Activated CD4-positive, alpha-beta T cell treated with anti-CD3 and anti-CD28 coated beads for 48 hours (primary cell): ENCODE measurements at places on chromosomes 16 and 17.

- DNase-seq: peak; percentile 45
Measured at GRCh38 chr16:85687651-85688471, 893 bp downstream of the GINS2 start.

- DNase-seq: no peak
Measured at GRCh38 chr16:57098188-57098841, 5.9 kb downstream of the CPNE2 start.

DNA sequence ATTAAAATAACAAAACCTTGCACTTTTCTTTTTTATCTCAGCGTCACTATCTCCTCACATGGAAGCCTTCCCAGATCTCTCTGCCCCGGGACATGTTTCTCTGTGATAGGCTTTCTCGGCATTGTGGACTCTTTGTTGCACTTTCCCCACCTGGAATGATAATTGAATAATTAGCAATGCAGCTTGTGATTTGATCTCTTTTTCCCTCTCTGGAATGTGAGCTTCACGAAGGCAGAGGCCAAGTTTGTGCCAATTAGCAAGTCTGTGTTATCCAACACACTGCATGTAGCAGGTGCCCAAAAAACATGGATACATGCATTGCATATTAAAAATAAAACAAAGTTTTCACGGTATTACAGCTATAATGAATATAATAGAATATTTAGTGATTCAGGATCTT is 431.2 kb downstream of the HAPSTR1 start:
- no peak for DNase-seq

GRCh38 chr17:37844158-37844976 is 79.8 kb upstream of the TBC1D3K start:
- peak; percentile 77 for DNase-seq

DNA sequence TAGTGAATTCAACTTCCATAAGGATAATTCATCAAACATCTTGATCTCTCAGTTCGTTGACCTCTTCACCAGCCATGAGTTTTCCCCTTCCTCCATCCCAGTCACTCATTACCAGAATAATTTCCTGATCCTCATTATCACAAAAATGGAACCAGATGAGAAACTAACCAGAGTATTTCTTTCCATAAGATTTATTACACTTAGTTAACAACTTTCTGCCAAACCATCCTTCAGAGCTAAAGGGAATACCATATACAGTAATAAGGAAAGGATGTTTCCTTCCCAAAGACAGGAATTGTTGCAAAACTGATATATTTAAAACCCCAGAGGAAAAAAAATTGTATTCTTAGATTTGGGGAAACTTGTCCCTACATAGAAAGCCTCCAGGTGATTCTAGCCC is 8.6 kb downstream of the KRTAP29-1 start:
- DNase-seq: no peak

DNA sequence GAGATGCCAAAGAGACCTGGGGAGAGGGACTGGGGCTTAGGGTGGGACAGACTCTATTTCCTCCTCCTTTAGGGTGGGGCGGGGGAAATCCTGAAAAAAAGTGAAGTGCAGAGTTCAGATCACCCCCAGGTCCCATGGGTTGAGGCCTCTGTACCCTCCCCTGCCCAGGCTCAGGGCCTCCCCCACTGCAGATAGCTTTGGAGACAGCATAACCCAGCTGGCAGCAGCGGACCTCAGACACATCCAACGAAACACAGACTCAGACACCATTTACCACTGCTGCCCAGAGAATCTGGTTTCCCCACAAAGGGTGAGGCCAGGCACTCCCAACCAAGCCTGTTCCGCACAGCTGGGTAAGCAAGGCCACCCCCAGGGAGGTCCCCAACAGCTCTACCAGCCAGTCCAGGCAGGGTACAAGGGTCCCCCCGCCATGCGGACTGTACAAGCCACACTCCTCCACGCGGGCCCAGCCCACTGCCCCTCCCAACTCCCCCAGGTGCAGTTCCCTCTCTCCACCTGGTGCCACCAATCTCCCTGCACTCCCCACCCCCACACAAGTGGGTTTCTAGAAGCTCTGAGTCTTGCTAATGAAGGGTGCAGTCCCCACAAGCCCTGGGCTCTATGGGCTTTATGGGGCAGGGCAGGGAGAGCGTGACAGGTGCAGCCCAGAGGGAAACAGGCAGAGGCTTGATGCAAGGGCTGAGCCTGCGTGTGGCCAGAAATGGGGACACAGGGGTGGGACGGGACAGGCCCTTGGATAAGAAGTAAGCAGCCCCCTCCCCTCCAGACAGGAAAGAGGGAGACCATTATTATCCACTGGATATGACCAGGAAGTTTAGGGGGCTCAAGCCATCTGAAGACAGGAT is 8.9 kb downstream of the RHBDF2 start:
- DNase-seq: peak; percentile 29

- no peak for DNase-seq
Measured at GRCh38 chr17:28811651-28812090, 30.9 kb downstream of the FAM222B start.
